ENCODE measurements at places on chromosomes 11 and 22.

DNA sequence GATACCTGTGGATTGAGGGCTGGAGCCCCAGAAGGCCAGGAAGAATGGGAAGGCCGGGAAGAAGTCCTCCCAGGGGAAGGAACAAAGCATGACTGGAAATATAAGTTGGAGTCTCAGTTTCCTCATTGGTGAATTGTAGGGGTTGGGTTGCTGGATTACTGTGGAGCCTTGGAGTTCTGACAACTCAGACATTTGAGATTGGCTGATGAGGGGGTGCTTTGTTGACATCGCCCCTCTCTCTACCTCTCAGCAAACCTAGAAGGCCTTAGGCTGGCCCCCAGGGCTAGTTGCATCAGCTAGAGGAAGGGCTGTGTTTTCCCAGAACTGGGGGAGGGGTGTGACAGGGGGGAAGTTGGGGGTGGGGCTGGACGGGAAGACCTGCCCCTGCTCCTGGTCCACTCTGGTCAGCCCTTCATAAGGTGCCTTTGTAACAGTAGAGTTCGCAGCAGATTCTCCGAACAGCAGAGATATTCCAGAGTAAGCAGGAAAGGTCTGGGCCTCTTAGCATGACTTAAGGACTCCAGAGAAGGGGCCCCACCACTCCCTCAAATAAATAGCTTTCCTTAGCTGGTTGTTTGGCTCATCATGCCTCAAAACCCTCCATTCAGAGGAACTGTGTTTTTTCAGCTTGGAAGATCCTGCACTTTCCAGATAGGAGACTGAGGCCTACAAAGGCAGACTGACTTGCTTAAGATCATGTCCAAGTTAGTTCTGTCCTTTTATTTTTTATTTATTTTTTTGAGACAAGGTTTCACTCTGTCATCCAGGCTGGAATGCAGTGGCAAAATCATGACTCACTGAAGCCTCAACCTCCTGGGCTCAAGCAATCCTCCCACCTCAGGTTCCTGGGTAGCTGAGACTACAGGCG, 12.5 kb upstream of the THRSP start:
- DNase-seq = no peak

GRCh38 chr11:67022961-67023956, at the start of gene SYT12:
TSS of gene SYT12 (plus strand) at chr11:67023134. CDS start at chr11:67030145, 7,011 bp downstream.
- no peak for DNase-seq

GRCh38 chr11:19905280-19905853, 192.7 kb downstream of the NAV2 start:
- no peak for DNase-seq

DNA sequence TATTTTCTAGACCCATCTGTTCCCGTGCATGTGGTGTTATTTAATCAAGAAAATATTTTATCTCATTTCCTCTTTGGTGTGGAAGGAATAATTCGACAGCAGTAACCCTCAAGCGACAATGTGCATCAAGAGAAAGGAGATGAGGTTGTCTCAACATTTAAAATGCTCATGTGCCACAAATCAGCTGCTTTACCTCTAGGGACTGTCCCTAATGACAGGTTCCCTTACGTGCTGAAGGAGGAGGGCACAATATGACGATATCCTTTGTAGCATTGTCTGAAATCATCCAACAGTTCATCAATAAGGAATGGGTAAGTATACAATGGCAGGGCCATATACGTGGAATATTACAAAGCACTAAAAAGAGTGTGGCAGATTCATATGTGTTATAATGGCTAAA, 7.0 kb upstream of the SYN3 start:
- no peak for DNase-seq

DNA sequence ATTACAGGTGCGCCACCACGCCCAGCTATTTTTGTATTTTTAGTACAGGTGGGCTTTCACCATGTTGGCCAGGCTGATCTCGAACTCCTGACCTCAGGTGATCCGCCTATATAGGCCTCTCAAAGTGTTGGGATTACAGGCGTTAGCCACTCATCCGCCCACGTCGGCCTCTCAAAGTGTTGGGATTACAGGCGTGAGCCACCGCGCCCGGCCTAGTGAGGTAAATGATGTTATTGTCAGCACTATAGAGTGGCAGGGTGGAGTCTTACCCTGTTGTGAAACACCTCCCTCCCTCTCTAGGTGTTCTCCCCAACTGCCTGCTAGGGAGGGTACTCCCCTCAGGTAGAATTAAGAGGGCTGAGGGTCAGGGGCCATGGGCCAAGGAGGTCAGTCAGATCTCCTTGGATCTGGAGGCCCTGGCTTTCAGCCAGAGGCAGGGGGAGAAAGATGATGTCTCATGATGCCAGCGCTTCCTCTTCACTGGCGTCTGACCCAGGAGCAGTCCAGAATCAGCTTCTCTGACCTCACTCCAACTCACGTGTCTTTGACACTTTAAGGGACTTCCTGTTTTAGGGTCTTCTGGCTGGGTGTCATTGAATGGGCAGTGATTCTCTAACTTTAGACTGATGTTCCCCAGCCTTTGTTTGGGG, 2.0 kb downstream of the GGA1 start:
- DNase-seq = no peak

DNA sequence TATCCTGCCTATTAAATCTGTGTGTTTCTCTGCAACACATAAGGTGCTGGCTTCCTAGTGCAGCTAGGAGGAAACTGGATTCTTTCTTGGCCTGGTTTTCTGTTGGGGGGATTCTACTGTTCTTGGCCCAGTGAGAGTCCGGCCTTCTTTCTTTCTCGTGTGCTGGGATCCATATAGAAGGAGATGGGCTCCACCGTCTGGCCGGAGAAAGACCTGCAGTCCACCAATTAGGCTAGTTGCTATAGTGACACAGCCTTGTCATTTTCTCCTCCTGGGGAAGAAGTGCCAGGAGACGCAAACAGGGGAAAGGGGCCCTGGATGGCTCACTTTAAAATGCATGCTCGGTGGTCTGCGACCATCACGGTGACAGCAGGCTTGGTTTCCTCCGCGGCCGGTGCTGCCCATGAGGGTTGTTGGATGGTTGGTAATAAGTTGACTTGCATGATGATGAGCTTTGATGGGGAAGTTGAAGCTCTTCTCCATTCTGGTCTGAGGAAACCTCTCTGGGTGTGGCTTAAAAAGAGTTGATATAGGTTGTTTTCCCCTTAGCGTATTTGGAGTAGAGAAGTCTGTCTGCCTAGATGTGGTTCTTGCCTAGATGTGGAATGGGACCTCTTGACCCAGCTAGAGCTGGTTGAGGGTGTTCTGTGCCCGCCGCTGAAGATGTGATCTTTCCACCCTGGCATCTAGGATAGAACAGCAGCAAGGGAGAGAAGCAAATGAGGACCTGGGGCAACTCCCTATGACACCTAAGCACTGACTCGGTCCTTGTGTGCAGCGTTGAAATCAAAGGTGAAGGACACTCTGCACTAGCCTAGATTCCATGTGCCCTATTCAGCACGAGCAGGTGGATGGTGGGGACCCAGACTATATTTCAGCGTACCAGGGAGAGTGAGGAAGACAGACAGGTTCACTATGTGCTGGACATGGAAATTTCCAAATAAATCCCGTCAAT, 1335.0 kb downstream of the BRD1 start:
- peak; percentile 81 for DNase-seq

- no peak for DNase-seq
Observed at GRCh38 chr11:15136166-15136565, 21.4 kb downstream of the INSC start.

- no peak for DNase-seq
Observed at GRCh38 chr11:66048547-66049323, at the start of gene GAL3ST3. TSS of gene GAL3ST3 (minus strand) at chr11:66049161. CDS start at chr11:66045415, 3,746 bp downstream.

- DNase-seq = no peak
Observed at GRCh38 chr11:116879800-116880625, 42.6 kb upstream of the APOA1 start.

GRCh38 chr11:47348859-47349258, 3.6 kb downstream of the MYBPC3 start:
- no peak for DNase-seq

DNA sequence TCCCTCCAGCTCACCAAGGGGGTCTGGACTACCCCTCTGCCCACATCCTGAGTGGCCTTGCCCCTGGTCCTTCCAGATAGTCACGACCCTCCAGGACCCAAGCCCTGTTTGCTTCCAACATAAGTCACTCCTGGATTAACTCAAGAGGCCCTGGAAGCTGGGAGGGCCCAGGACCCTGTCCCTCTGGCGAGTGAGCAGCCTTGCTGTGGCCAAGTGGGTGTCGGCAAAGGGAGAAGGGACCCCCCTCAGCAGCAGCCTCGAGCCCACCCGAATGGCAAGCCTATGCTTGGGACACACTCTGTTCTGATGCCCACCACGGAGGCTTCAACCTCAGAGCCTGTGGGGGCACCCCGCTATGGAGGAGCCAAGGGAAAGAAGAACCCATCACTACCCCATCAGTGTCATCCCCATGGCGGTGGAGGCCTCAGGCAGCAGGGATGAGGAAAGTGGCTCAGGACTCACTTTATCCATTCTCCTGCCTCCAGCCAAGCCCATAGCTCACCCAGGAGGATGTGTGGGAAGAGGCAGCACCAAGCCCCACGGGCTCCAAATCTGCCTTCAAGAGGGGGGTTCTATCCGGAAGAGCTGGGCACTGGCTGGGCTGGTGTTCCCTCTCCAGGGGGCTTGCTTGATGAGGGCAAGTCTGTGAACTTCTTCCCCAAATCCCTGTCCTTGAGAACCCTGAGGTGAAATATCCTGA, 12.5 kb downstream of the SLC22A12 start:
- no peak for DNase-seq

DNA sequence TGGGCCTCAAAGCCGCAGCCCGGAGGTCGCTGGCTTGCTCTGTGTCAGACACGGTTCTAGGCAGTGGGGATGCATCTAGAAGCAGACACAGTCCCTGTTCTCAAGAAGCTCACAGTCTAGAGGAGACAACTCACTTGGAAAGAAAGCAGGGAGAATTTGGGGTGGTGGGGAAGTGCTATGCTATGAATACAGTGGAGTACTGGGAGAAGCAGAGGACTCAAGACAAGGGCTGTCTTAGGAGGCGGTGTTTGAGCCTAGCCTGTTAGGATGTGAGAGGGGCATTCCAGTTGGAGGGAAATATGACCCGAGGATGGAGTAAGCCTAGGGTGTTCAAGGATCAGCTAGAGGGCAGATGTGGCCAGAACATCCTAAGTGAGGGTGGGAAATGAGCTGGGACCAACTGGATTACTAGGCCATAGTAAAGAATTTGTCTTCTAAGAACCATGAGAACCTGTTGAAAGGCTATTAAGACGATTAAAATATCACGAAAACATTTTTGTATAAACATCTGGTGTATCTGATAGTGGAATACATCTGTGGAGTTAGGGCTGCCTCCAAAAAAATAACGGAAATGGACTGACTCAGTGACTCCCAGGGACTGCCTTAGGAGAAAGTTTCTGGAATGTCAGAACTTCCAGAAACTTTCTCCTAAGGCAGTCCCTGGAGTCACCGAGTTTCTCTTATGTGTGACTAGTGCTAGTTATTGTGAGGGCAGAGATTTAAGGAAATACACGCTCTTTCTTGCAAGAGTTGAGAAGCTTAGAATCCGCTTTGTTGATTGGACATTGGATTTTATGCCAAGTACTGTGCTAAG, 1.1 kb upstream of the PITPNB start:
- peak; percentile 67 for DNase-seq

DNA sequence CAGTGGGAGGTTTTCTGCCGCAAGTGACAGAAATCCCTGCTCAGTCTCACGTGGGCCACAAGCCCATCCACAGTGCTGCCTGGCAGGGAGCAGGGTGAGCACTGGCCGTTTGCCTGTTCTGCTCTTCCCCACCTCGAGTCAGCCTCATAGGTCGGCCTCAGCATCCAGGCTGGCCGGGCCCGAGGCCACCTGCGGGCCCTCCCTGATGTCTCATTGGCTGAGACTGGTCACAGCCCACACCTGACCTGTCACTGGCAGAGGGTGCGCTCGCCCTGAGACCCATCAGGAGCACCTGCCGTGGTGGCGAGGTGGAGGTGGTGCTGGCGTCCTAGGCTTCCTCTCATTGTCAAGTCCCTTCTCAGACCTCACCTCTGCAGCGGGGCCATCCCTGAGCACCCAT, 72.1 kb downstream of the ELFN2 start:
- DNase-seq = no peak

- DNase-seq = no peak
Observed at GRCh38 chr11:63472372-63472771, 18.6 kb downstream of the PLAAT5 start.

DNA sequence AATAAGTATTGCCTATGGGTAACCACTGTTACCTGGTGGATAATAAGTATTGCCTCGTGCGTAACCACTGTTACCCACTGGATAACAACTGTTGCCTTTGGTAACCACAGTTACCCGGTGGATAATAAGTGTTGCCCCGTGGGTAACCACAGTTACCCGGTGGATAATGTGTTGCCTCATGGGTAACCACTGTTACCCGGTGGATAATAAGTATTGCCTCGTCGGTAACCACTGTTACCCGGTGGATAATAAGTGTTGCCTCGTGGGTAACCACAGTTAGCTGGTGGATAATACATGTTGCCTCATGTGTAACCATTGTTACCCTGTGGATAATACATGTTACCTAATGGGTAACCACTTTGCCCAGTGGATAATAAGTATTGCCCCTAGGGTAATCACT, 9.8 kb upstream of the NXPE4 start:
- no peak for DNase-seq

- DNase-seq = no peak
Observed at GRCh38 chr22:24727218-24727851, 47.2 kb downstream of the PIWIL3 start.

GRCh38 chr22:19709063-19709769, 5.1 kb upstream of the SEPTIN5 start:
- DNase-seq = no peak

DNA sequence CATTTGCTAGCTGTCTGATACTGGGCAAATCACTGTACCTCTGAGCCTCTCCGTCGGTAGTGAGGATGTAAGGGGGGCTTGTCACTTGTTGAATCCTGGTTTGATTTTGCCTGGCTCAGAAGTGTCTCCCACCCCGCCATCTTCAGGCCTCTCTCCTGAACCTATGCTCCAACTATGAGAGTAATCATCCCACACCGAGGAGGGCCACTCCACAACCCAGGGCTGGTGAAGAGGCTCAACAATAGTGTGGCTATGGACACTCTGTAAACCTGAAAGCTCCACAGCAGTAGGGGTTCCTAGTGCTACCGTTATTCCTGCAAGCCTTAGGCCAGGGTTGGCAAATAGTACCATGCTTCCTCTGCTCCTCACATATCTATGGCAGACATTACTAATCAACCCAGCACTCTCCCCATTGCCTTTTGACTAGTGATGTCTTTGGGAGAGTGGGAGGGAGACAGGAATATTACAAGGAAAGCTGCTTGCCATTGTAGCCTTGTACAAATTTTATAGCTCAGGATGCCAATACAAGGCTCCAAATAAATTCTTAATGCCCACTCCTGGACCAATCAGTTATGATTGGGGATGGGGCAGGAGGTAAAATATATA, 134.0 kb upstream of the TEAD1 start:
- DNase-seq = no peak

DNA sequence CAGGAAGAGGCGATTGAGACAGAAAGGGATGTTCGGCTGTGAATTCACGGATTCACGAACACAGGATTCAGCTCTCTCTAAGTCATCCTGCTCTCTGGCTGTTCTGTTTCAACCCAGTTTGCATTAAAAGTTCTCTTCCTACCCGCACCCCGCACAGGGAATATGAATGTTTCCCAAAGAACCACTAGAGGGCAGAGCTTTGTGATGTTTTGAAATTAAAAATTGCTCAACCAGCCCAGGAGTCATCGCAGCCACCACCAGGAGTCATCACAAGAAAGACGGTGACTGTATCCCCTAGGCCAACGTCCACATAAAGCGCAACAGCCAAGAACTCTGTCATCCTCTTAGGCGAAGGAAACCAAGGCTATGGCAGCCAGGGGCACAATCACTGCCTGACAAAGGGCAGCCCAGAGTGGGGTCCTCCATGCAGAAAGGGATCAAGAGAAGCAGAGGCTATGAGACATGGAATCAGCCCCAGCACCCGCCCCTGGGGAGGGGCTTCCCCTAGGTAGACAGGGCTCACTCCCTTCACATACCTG, 122.4 kb downstream of the WT1 start:
- no peak for DNase-seq

- DNase-seq = no peak
Observed at GRCh38 chr11:88146106-88146505, 29.1 kb downstream of the RAB38 start.

Measured in left hindlimb (tissue), 1 donor.